ENCODE measurements at places on chromosomes 3 and 15.

- no peak for DNase-seq
Measured at GRCh38 chr3:34388830-34389229, 590.4 kb downstream of the PDCD6IP start.

DNA sequence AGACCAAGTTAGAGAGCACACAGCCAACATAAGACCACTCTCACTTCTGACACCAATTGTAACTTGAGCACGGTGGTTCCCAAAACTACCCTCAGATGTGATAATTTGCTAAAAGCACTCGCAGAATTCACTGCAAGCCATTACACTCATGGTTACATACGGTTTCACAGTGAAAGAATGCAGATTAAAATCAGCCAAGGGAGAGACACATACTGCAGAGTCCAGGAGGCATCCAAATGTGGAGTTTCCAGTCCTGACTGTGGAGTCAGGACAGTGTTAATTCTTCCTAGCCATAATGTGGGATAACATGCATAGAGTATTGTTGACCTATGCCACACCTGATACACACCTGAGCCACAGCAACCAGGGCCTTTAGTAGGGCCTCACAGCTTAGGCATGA lies 956.4 kb downstream of the NTRK3 start:
- DNase-seq: no peak

DNA sequence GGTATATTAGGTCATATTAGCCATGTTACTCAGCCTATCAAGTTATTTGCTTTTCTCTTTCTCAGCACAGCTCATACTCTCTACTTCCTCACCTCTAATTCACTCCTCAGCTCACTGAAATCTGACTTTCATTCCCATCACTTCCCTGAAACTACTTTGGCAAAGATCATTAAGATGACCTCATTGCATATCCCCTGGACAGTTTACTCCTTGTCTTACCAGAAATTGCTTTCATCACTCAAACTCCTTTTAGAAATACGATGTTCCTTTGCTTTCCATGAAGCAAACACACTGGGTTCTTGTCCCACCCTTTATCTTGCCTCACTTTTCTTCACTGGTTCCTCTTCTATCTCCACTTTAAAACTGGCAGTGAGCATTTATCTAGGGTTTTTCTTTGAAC lies 354.4 kb downstream of the TUSC7 start:
- no peak for DNase-seq

DNA sequence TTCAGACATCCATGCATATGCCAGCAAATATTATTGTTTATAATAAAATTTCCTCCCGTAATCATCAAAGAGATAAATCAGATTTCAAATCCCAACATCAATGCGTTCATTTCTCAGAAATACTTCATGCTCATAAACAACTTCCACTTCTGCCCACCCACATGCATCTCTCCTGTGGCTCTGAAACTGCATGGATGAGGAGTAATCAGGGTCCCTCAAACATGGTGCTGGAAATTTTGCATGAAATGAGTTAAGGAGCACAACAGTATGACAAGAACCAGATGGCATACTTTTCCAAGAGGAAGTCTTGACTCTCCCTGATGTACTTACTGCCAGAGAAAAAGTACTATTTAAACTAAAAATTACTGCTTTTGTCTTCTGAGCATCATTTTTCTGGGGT lies 26.9 kb upstream of the MFSD1 start:
- DNase-seq: no peak

GRCh38 chr3:61138401-61138800 lies 112.9 kb downstream of the FHIT start:
- no peak for DNase-seq

- no peak for DNase-seq
Measured at GRCh38 chr15:66675446-66675845, 26.6 kb upstream of the SMAD6 start.

GRCh38 chr15:71212146-71212545 lies 96.9 kb downstream of the THSD4 start:
- DNase-seq: no peak
